ENCODE measurements at places on chromosomes 2 and 18.

- no peak for DNase-seq
These were observed 151.2 kb upstream of the HS6ST1 start for GRCh38 chr2:128469875-128470274.

GRCh38 chr2:85797921-85798320 lies 44.1 kb downstream of the ATOH8 start:
- DNase-seq, result no peak

DNA sequence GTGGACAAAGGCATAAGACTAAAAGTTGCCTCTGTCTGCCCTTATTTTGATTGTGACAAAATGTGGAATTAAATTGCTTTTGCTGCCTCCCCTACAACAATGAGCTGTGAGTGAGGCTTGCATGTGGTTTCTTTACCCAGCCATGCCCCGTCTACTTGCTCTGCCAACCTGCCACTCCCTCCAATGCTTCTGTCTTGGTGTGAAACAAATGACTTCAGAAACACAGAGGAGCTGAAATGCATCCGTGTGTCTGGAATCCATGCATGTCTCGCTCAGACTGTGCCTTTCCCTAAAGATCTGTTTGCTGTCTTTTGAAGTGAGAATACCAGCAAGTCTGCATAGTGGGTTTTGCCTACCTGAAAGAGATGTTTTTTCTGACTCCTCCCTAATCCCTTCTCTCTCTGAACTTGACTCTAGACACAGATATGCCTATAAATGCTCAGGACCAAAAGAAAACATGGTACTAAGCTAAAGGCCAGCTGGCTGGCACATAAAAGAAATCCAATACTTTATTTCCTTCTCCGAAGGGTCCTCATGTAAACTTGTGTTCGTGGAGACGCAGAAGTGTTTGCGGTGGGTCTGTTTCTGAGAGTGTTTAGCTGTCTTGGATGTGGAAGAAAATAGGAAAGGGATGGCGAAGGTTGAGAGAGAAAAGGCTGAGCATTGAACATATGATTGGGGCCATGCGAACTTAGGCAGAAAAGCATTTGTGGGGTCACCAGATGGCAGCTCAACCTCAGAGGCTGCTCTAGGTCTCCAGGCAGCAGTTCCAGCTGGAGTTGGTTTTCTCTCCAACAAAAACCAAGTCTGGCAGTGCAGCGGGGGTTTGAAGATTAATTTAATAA lies 120.5 kb downstream of the CCBE1 start:
- no peak for DNase-seq

DNA sequence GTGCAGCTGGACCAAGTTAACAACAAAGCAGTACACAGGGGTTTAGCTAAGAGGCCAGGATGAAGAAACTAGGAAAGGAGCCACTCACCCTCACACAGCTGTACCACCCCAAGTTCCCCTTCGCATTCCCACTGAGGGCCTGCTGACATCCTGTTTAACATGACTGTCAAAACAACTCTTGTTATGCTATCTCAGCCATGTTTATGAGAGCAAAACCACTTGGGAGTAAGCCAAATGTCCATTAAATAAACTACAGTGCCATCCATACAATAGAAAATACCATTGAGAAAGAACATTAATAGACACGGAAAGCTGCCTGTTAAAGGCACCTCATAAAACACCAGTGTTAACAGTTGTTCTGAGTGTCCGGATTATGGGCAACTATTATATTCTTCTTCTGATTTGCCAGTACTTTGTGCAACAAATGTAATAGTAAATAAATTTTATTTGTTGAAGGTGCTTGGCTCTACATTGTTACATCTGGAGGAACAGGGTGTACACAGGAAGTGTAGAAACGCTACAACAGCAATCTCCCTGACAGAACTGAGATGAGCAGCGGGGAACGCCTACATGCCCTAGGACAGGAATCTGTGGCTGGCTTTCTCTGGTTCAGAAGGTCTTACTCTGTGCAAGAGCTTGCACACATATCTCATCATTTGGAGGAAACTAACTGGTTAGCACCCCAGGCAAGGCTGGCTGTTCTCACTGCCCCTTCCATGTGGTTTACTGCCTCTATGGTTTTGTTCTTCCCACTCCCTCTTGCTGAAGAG lies 85.6 kb downstream of the EHD3 start:
- DNase-seq, result no peak

DNA sequence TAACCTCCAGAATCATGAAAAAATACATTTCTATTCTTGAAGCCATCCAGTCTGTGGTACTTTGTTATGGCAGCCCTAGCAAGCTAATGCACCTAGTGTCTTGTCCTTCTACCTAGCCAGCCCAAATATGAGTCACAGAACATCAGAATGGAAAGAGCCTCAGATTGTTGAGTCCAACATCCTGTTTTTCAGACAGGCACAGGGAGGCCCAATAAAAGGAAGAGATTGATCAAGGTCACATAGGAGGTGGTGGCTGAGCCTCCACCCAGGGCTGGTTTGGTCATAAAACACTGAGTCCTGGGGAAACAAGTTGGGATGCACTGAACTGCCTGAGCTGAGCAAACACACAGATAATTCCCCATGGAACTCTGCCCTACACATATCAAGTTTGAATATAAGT lies 195.5 kb downstream of the TTC32 start:
- no peak for DNase-seq

DNA sequence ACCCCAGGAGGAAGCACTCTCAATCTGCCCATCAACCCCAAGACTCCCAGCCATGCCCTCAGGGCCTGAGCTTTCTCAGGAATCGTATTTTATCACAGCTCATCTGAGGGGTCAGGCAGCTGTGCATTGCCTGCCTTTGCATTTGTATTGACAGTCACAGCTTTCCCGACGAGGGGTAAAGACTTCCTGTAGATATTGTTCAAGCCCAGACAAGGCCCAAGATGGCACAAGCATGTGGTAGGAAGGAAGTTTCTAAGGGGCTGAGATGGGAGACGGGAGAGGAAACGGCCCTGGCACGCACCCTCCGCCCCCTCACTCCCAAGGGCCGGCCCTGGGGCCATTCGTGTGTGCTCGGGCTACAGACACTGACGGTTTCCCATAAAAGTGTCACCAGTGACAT lies 34.2 kb upstream of the PRLH start:
- DNase-seq, result no peak
